Bladder microvascular endothelial cell (primary cell): ENCODE measurements at places on chromosomes 2 and 18. TPM values are rescaled to one million over a fixed set of nuclear protein-coding genes. Genes with fewer than 3 reads are reported as not detected.

Gene HMSD
- not detected in 2 replicates for total RNA-seq

Gene DOK1
- total RNA-seq, result 14.4 and 18.3 TPM in 2 replicates

Gene LPIN2
- total RNA-seq, result 8.6 and 38.6 TPM in 2 replicates

Gene ABCG5
- not detected in 2 replicates for total RNA-seq

Gene CENPA
- total RNA-seq, result 6.7 and 13.9 TPM in 2 replicates

Gene CPO
- 0.19 TPM in 1 of 2 replicates, not detected in the other for total RNA-seq
